ENCODE measurements at places on chromosomes 12 and 14.

DNA sequence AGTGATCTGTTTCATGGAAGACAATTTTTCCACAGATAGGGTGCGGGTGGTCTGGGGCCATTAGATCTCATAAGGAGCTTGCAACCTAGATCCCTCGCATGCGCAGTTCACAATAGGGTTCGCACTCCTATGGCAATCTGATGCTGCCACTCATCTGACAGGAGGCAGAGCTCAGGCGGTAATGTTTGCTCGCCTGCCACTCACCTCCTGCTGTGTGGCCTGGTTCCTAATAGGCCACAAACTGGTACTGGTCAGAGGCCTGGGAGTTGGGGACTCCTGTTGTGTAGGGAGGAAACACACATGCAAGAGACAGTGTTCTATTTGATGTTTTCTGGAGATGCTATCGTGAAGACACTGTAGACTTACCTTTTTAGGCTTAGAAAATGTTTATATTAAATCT is 77.0 kb upstream of the FGD4 start:
- no peak for DNase-seq

- DNase-seq = no peak
These were observed 168.3 kb downstream of the RMST start for GRCh38 chr12:97630875-97631274.

DNA sequence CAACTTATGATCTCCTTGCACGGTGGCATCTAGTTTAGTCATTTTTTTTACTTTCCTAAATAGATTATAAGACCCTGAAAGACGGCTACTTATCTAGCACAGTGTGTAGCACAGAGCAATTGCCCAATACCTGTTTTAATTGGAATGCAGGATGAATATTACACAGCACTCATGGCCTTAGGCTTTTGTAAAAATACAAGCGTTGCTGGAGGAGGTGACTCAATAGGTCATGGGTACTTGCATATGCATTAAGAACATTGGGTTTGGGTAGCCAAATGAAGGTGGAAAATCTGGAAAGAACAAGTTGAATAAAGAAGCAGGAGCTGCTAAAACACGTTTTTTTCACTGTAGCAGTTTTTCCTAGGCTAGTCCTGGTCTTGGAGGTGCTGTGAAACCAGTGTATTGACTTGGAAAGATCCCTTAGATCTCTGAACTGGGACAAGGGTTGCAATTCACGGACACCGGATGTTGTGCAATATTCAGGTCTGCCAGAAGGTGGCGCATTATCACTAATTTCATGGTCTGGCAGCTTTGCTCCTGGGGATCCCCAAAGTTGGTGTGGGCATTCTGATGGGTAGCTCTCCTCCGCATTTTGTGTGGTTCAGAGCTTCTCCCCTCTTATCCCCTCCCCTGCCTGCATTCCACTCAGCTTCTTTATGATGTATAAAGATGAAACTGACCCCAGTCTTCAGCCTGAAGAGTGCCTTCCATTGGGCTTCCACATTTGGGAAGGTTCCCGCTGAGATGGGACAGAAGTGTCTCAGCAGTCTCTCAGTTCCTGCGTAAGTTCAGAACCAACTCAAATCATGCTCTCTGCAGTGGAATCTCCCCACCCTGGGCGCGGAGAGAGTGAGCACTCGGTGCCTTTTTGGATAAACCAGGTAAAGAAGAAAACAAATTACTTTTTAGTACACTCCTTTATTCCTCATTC is 278.3 kb downstream of the NRXN3 start:
- DNase-seq = no peak

DNA sequence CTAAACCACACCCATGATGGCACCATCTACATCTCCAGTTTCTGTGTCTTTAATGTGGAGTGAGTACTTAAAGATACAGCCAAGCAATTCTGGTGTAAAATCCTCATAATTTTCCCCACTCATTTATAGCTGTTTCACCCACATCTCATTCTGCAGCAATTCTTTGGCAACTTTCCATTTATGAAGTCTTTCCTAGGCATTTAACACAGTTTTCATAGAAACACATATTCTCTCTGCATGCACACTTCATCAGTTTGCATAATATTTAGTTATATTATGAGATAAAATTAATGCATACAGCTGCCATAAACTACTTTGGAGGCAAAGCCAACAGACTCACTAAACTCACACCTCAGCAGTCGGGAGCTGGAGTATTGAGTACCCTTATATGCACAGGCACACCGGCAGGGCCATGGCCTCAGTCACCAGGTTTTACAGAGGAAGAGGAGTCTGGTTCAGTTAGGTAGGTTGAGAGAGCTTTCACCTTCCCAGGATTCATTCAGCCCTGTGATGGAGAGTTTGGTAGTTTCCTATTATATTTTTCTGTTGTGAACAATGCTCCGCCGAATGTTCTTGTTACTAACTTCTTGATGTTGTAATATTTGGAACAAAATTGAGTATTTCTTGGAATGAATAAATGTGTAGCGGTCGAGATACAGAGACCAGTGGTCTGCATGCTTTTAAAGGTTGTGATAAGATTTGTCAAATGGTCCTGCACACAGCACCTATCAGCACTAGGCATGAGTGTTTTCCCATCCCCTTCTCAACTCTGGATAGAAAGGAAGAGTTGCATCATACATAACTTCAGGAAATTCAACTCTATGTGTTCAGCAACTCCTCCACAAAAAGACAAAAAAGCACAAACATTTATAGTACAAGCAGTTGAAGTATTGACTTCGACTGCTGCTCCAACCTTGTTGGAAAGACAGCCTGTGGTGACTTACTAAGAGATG is 123.5 kb downstream of the TTC8 start:
- DNase-seq = no peak

GRCh38 chr14:80669426-80669825 is 272.1 kb downstream of the CEP128 start:
- no peak for DNase-seq

GRCh38 chr12:77115471-77115870 is 50.1 kb upstream of the E2F7 start:
- DNase-seq = no peak

GRCh38 chr14:99515301-99516155 is 34.3 kb downstream of the CCNK start:
- DNase-seq = no peak

- DNase-seq = no peak
These were observed 144.2 kb downstream of the C12orf75 start for GRCh38 chr12:105474672-105475071.

GRCh38 chr12:8466241-8466640 is 10.5 kb downstream of the CLEC6A start:
- no peak for DNase-seq

- DNase-seq = peak; percentile 60
These were observed 2.3 kb upstream of the AGAP2 start for GRCh38 chr12:57740656-57741412.

GRCh38 chr12:122202017-122202416 is 1.5 kb upstream of the B3GNT4 start:
- no peak for DNase-seq

DNA sequence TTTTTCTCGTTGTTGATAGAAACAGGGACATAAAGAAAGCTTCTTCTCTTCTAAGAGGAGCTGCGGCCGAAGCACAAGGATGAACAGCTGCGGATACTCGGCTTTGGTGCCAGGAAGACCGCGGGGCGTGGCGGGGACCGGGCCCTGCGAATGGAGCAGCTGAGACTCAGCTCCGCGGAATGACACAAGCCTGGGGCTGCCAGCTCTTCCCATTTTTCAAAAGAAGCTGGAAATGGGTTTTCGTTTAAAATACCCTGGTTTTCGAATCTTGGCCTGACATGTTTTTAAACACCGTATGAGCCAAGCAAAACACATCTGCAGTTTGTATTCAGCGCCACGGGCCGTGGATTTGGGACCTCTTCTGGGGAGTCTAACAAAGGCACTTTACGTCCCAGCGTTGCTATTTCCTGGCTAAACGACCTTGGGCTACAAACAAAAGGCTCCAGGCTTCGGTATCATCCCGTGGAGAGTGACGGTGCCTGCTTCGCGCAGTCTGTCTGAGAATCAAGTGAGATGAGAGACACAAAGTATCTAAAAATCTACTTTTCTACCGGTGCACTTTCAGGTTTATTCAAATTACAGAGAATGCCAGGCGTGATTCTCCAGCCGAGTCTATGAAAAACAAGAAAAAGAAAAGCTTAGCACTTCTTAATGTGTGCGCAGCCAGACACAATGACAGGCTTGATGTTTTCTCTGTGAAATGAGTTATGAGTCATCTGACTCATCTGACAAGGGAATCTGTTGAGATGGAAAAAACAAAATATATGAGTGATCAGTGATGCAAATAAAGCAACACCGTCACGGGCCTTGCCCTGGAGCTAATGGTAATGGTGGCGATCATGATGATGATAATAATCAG is 114.0 kb upstream of the TMEM132D start:
- DNase-seq = no peak

DNA sequence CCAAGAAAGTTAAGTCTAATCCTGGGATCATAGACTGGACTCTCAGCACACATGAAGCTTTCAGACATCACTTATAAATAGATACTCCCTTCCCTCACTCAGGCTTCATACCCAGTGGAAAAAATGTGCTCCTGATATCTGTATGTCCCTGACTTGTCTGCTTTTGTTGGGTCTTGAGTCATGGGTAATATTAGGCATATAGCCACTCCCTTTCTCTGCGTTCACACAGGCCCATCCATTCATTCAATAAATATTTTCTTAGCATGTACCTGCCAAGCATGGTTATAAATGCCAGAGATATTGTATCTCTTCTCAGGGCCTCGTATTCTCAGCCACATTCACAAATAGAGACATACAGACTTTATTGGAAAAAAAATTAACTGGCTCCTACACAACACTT is 43.5 kb downstream of the COX16 start:
- DNase-seq = no peak

- no peak for DNase-seq
These were observed 217.1 kb upstream of the BTG1 start for GRCh38 chr12:92362785-92363184.

GRCh38 chr12:45725631-45726602 is 3.6 kb upstream of the ARID2 start:
- DNase-seq = no peak

DNA sequence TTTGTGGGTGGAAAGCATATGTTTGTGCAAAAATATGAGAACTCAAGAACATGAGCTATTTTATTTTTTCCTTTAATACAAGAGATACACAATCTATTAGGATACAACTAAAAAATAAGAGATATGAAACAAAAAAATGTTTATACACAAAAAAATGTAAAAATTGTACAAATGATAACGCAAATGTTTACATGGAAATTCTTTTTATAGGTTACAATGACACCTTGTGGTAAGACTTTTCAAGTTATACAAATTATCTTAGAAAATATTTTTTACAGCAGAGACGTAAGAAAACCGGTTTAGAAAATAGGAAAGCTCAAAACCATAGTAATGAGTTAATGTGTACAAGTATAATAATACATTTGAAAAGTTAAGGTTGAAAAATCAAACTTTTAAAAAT is 25.5 kb downstream of the CEP83 start:
- no peak for DNase-seq

DNA sequence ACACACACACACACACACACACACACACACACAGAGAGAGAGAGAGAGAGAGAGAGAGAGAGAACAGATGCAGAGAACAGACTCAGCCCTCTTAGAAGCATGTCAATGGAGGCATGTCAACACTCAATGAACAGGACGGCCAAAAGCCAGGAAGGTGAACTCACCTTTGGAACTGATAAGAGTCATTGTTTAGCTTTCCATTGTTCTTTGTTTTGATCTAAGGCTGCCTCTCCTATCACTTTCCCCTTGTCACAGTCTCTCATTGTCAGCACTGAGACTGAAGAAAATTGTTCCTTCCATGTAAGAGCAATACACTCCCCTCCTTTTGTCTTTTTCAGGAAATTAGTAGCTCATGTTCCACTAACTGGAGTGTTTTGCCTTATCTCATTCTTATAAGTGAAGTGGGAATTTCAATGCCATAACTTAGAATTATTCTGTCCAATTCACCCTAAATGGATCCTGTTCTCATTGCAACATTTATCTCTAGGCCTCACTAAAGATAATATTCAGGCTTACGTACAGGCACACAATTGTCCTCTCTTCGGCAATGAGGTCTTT is 218.0 kb downstream of the DUSP6 start:
- no peak for DNase-seq

- DNase-seq = no peak
These were observed 1387.5 kb downstream of the LRFN5 start for GRCh38 chr14:42994051-42994736.

GRCh38 chr12:18492372-18493025 is 231.2 kb downstream of the PIK3C2G start:
- no peak for DNase-seq

DNA sequence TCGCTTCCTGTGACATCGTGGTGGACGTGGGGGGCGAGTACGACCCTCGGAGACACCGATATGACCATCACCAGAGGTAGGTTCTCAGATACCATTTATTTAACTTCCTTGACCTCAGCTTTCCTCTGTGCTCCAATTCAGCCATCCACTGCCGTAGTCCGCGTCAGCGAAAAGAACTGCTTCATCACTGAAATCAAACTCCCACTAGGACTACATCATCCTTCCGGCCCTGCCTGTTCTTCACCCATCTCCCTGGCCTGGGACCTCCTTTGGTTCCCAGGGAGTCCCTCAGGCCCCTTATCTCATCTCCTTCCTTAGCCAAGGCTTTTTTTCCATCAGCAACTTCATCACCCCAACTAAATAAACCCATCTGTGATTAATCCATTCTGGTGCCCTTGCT is 692 bp downstream of the MYG1 start:
- no peak for DNase-seq

- DNase-seq = no peak
These were observed 6.2 kb downstream of the CMKLR1 start for GRCh38 chr12:108332791-108333382.

- no peak for DNase-seq
These were observed 10.4 kb downstream of the GTSF1 start for GRCh38 chr12:54463034-54463433.

DNA sequence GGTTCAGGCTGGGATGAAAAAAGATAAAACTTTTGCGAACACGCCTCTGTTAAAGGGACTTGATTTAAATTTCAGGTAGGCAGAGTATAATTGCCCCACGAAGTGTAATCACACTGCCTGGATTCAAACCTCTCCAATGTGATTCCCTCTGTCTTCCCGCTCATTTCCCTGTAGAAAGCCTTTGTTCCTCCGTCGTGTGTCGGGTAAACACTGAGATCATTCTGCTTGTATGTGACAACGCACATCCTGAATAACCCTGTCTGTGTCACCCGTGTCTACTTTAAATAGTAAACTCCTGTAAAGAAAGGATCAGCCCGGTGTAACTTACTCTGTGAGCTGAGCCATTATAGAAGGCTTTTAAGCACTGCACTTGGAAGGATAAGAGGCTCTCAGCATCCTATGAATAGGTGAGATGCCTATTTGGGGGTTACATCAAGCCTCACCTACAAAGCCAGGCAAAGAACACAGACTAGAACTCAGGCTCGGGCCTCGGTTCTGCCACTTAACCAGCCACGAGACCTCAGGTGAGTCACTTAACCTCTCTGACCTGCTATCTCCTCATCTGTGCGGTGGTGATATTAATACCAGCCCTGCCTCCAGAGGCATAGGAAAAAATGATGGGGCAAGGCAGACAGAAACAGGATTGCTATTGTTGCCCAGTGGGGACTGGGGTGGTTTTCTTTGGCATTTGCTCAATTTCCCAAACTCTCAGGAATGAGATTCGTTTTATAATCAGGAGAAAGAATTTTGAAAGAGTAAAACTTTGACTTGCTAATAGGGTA is 74.2 kb downstream of the RBM19 start:
- DNase-seq = no peak
